Body of pancreas (tissue), 4 donors: ENCODE measurements at places on chromosomes 12 and 14.

DNA sequence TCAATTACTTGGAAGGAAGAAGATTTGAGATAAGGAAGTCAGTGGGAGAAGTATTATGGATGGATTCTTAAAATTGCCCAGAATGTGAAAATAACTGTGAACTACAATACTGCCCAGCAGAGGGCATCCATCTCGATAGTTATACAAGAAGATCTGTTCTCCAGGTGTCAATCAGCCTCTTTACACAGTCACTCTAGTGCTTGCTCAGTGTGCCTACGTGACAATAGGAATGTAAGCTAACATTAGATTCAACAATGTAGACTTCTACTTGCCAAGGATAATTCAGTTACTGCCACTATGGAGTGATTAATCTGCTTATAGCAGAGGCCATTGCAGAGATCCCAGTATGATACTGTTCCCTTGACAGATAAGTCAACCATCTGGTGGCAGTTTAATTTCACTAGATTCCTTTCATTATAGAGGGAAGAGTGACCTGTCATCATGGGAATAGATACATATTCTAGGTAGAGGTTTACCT, 10.6 kb upstream of the MAP4K5 start:
- DNase-seq = peak; percentile 67

DNA sequence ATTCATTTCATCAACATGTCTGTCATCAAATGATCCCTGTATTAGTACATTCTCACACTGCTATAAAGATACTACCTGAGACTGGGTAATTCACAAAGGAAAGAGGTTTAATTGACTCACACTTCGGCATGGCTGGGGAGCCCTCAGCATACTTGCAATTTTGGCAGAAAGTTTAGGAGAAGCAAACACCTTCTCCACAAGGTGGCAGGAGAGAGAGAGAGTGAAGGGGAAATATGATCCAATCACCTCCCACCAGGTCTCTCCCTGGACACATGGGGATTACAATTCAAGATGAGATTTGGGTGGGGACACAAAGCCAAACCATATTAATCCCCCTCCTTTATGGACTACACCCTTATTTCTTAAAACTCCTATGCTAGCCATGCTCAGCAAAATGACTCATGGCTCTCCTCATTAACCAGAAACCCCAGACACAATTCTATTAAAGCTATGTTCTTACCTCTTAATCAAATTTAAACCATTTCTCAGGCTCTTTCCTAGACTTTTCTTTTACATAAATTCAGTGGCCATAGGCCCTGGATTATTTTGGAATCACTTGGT, 932.3 kb downstream of the FLRT2 start:
- DNase-seq = peak; percentile 45

DNA sequence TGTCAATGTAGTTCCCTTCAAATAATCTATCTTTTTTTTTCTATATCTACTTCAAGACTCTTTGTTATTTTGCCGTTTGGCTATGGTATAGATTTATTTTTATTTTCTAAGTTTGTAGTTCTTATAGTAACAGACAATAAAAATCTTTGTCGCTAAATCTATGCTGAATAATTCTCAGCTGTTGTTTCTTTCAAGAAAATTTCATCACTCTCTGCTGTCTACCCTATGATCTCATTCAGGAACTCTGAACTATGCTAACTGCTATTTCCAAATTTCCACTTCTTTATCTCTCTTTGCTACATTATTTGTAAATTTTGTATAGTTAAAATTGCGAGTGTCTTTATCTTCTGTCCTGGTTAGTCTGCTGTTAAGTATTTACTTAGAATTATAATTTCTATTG, 353.6 kb downstream of the LRFN5 start:
- DNase-seq = no peak

DNA sequence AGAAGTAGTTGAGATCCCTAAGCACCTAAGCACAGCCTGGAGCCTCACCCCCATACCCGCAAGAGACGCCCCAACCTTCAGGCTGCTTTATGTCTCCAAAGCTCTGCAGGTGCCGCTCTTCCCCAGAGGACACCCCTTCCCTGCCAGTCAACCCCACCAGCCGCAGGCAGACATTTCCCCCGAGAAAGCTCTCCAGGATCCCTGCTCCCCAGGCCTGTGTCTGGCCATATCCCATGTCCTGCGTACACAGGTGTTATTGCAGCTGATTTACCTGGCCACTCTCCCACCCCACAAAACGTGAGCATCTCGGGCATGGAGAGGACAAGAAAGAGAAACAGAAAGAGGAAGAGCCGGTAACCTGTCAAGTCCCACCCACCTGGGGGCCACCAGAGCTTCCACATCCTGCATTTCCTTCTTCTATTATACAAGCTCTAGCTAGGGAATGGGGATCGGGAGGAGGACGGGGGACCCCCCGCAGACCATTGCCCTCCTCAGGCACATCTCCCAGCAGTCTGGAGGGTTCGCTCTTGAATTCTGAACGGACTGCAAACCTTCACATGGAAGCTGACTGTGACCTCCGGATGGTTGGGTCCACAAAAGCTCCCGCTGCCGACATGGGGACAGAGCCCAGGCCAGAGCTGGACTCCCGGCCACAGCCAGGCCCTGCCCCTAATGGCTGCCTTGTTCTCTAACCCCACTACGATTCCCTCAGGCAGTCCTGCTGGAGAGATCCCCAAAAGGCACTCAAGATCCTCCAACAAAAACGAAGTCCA, 17.6 kb downstream of the CCDC88C start:
- peak; percentile 49 for DNase-seq

GRCh38 chr12:113226696-113227568, 5.7 kb downstream of the TPCN1 start:
- no peak for DNase-seq

DNA sequence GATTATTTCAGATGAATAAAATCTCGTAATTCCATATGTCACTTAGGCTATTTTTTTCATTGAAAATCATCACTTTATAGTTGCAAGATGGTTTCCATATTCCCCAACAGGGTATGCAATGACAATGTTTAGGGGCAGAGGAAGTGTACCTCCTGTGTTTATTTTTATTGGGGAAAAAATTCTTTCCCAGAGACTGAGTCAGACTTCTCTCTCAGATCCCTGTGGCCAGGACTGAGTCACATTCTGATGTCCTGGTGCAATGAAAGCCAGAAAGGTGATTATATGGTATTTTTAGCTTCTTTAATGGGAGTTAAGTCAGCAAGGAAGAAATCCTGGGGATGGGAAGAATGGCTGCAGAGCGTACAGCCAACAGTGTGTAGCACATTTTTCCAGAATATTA, 196.9 kb upstream of the ALG10 start:
- DNase-seq = no peak

DNA sequence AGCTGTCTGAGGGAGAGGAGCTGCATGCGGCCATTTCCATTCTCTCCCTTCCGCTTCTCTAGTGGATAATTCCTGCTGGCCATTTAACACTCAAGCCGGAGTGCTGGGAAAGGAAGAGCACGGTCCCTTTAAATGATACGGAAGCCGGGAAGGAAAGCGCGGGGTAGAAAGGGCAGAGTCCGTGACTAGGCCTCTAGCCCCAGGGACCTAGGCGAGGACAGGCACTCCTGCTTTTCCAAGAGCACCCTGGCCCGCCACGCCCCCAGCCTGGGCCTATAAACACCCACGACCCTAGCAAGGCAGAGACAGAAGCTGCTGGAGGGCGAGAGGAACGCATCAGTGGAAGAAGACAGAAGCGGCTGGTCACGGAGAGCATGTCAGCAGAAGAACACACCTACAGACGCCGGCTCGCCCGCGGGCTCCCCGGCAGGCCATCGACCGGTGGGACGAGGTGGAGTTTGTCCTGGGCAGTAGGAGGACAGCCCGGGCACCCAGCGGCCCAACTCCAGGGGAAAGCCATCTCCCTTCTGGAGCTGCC, 1206.6 kb upstream of the TMEM132C start:
- DNase-seq = no peak

DNA sequence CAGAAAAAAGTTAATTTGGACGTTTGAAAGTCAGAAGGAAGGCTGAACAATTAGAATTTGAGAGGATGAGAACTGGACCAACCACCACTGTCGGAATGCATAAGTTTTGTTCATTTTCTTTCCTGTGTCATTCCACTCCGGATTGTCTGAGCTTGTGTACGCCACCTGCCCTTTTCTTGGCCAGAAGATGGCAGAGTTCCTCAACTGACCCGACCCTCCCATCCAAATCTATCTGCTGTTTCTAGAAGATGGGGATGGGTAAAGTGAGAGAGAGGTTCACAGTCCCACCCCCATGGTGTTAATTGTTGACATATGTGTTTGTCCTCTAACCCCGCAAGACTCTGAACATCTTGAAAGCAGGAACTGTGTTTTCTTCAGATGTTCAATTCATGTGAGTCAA, 388.0 kb downstream of the VRK1 start:
- no peak for DNase-seq

- no peak for DNase-seq
Measured at GRCh38 chr12:124940143-124940392, 25.6 kb upstream of the UBC start.

DNA sequence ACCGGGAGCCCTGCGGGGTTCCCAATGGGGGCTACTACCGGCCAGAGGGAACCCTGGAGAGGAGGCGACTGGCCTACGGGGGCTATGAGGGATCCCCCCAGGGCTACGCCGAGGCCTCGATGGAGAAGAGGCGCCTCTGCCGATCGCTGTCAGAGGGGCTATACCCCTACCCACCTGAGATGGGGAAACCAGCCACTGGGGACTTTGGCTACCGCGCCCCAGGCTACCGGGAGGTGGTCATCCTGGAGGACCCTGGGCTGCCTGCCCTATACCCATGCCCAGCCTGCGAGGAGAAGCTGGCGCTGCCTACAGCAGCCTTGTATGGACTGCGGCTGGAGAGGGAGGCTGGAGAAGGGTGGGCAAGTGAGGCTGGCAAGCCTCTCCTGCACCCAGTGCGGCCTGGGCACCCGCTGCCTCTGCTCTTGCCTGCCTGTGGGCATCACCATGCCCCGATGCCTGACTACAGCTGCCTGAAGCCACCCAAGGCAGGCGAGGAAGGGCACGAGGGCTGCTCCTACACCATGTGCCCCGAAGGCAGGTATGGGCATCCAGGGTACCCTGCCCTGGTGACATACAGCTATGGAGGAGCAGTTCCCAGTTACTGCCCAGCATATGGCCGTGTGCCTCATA, 9.7 kb downstream of the TNS2 start:
- peak; percentile 7 for DNase-seq

DNA sequence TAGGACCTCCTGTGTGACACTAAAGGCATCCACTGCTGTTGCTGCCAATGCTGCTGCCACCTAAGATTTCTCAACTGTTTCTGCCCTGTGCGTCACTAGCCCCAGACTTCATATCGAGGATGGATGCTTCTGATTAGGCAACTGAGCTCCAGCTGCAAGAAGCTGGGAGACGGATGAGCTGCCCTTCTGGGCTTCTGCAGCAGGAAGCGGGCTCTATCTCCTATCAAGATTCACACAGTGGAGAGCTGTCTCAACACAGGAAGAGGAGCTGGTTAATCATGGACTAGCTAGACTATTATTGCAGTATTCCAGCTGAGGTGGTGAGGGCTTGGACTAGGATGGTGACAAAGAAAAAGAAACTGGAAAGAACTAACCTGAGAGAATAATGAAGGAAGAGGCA, 59.2 kb upstream of the PELI2 start:
- no peak for DNase-seq

- no peak for DNase-seq
Measured at GRCh38 chr12:116141110-116141832, 136.2 kb downstream of the MED13L start.

GRCh38 chr12:102054345-102054744, 7.4 kb downstream of the WASHC3 start:
- DNase-seq = no peak

DNA sequence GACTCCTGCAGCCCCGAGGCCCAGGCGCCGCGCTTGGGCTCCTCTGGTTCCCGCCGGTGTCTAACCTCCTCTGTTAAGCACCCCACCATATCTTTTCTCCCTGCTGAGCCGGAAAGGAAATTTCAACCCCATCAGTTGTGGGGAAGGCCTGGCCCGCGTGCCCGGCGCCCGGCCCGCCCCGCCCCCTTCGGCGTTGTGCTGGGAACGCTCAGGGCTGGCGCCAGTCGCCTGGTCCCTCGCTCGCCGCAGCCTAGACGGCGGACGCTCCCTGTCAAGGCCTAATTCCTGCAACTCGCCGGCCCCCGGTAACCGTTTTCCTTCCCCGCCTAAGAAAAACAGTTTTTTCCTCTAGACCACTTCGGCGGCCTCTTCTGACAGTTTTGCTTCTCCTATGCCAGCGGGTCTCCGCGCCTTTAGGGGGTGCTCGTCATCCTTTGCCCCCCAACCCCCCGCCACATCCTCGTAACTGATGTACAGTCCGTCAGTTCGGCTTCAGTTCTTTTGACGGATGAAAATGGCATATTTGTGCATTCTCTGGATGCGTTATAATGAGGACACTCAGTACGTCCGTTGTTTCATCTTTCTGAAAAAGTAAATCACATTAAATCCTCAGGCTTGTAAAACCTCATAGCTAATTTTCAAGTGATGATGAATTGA, 506 bp upstream of the NAP1L1 start:
- DNase-seq = peak; percentile 89

GRCh38 chr12:20154052-20154451, 214.3 kb upstream of the PDE3A start:
- no peak for DNase-seq

DNA sequence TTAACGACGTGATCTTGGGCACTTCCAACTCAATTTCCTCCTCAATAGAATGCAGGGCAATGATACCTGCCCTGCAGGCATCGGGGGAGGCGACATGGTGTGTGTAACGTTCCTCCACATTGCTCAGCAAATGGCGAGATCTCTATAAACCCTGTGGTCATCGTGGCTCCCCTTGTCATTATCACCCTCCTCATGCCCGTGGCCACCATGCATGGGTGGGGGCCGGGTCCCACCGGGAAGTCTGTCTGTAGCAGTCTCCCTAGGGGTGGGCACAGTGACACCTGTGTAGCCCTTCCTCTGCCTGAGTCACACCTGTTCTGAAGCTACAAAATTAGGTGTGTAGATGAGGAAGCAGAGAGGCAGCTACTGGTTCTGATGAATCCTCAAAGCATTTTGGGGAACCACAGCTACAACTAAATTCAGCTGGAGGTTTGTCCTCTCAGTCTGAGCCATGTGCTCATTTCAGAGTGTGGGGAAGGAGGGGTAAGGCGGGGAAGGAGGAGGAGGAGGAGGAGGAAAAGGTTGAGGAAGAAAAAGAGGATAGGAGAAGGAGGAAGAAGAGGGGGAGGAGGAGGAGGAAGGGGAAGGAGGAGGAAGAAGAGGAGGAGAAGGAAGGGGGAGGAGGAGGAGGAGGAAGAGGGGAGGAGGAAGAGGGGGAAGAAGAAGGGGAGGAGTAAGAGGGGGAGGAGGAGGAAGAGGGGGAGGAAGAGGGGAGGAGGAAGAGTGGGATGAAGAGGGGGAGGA, 11.0 kb upstream of the CACNA2D4 start:
- DNase-seq = no peak

GRCh38 chr12:132774646-132775275, 13.1 kb upstream of the ANKLE2 start:
- no peak for DNase-seq
